ENCODE measurements at places on chromosomes 6 and 20.

DNA sequence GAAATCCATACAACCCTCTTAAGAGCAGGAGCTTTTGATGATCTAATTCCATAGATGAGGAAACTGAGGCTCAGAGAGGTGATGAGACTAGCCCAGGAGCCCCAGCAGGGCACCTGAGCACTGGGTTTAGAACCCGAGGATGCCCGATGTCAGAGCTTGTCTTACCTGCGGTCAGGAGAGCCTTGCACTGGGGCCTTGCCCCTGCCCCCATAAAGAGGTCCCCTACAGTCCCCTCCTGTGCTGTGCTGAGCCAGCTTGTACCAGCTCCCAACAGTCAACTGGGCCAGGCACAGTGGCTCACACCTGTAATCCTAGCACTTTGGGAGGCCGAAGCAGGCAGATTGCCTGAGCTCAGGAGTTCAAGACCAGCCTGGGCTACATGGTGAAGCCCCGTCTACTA lies 58.6 kb downstream of the RIPOR3 start:
- no peak for DNase-seq

- DNase-seq: no peak
These were observed 22.5 kb downstream of the RAB22A start for GRCh38 chr20:58331961-58332551.

DNA sequence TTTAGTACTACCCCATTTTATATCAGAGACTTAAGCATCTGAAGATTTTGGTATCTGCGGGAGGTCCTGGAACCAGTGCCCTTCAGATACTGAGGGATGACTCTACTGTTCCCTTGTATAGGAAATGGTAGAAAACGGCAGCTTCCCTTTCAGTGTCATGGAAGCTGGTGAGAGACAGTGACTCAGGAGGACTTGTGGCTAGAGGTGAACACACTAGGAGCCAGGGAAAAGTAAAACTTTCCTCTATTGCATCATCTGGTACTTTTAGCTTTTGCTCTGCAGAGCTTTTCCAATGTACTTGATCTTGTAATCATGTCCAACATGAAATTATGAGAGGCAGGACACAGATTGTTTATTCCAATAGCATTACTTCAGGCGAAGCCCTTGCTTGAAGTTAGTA lies 45.0 kb downstream of the RNF144B start:
- no peak for DNase-seq

- no peak for DNase-seq
These were observed at the start of gene TRDN for GRCh38 chr6:123636782-123637181. TRDN (minus strand) TSS chr6:123636950; CDS start chr6:123636775, 175 bp downstream.

DNA sequence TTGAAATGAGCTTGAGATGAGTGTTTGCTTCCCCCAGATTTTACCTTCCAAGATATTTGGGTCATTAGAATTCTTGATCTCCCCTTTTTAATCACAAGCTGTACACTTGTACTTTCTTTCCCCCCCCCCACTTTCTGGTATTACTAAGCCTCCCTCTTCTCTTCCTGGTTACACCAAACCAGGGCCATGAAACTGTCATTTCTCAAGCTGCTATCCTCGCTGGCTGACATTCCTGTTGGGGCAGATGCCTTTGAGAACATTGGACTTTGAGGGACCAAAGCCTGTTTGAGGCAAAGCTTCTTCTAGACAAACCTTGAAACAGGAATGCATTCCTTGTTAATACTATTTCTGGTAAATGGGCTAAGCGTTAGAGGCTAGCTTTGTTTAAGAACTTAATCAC lies 32.3 kb upstream of the MAP3K7 start:
- DNase-seq: no peak

- DNase-seq: no peak
These were observed 66.0 kb downstream of the KIZ start for GRCh38 chr20:21191839-21192238.

- DNase-seq: no peak
These were observed 47.0 kb downstream of the ENPP1 start for GRCh38 chr6:131854803-131855202.

DNA sequence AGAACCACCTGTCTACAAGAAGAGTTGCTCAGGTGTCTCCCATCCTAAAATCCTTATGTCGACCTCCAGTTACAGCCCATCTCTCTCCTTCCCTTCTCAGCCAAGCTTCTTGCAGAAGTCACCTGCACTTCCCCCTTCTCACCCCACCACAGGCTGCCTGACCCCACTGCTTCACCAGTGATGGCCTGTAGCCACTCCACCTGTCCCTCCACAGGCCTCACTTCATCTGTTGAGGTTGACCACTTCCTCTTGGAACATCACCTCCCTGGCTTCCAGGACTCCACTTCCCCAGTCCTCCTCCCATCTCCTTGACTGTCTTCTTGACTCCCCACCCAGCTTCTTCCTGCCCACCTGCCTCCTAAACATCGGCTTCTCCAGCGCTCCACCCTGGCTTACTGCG lies 25.4 kb downstream of the MRPL14 start:
- no peak for DNase-seq

- DNase-seq: no peak
These were observed 321.2 kb upstream of the ADGRB3 start for GRCh38 chr6:68313911-68314310.

Measured in stromal cell of bone marrow (primary cell).